Left ventricle myocardium inferior (tissue), 1 donor: ENCODE measurements at places on chromosomes 5 and 9. TPM values are rescaled to one million over a fixed set of nuclear protein-coding genes. Genes with fewer than 3 reads are reported as not detected.

GRCh38 chr5:36078430-36078829 is 11.7 kb upstream of the UGT3A2 start:
- no peak for DNase-seq
- no peak overlapping the region for H3K27ac ChIP-seq
- no peak overlapping the region for H3K4me3 ChIP-seq

DNA sequence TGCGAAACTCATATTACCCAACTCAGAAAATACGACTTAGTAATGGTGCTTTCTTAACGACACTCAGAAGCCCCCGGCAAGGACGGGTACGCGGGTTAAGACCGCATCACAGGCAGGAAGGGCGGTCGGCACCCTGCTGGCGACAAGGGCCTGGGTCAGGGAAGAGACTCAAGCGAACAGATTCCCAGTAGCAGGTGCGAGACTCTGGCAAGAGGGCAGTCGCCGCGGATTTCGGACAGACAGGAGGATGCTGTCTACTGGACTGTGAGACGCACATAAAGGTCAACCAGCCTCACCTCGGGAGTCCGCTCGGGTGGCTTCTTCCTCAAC is 398 bp downstream of the RAPGEF6 start:
- H3K4me3 ChIP-seq: peak overlapping the region; percentile 94
- DNase-seq: peak; percentile 50
- H3K36me3 ChIP-seq: no peaks in the 10 kb centered on the region
- peak overlapping the region; percentile 99 for H3K27ac ChIP-seq

Gene DAB2IP
- 50.7 TPM for total RNA-seq

GRCh38 chr9:81848472-81848871 is 79.8 kb upstream of the SPATA31D4 start:
- H3K36me3 ChIP-seq: no peaks in the 10 kb centered on the region
- H3K27me3 ChIP-seq: peaks cover 7% of the 10 kb centered on the region
- no peak for DNase-seq
- H3K4me1 ChIP-seq: peaks cover 16% of the 10 kb centered on the region
- no peak overlapping the region for H3K27ac ChIP-seq

- DNase-seq: no peak
- no peaks in the 10 kb centered on the region for H3K27me3 ChIP-seq
- H3K27ac ChIP-seq: no peak overlapping the region
These were observed 50.3 kb downstream of the APBA1 start for GRCh38 chr9:69621730-69622460.
